Stimulated activated CD8-positive, alpha-beta memory T cell treated with anti-CD3 and anti-CD28 coated beads, Interleukin-4, amount 100 ng/mL, for 1 hour (primary cell): ENCODE measurements at places on chromosomes 6 and 20.

- no peak for DNase-seq
Measured at GRCh38 chr6:129893640-129894039, 32.5 kb upstream of the TMEM244 start.

DNA sequence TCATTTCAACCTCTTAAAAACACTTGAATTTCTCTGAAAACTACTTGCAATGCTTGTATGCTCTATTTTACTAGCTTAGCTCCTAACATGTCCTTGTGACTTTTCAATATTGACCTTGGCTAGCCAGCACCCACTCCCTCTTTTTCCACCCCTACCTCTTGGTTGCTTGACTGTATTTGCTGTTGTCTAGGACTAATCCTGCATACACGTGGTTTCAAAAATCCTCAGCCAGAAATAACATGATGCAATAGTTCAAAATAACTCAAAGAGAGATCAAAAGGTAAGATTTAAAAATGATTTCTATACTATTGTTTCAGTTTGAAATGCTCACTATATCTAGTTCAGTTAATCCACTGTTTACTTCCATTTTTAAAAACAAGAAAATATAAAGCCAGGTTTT lies 102.3 kb upstream of the TBX18 start:
- no peak for DNase-seq

DNA sequence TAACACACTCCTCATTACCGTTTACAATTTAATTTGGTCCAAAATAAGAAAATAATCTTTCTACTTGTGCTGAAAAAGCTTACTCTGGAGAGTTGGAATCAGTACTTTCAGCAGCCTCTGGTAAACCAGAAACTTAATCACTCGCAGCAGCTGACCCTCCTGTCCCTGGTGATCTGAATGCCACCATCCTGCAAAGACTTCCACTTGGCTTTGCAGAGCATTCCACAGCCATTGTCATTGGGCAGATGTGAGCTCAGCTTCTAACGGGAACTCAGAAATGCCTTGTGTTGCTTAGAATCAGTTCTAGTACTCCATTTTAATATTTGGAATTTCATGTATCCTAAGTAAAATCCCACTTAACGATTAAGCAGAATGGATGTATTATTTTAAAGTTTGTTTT lies 59.7 kb downstream of the PHACTR1 start:
- no peak for DNase-seq

DNA sequence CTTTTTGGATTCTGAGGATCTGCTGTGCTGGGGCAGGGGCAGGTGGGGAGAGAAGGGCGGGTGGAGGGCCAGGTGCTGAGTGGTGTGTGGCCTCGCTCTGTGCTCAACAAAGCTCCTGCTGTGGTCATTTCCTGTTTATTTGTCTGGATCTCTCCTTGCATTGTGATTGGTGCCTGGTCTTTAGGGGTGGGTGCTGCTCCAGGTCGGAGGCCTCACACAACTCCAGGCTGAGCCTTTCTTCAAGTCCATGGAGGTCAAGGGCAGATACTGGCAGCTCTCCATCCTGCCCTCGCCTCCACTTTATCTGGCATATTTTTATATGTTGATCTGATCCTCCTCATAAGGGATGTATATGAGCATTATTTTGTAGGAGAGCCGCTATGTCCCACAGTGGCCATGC lies 36.2 kb downstream of the HLA-F start:
- DNase-seq = no peak

GRCh38 chr6:149129371-149130077 lies 188.0 kb upstream of the TAB2 start:
- DNase-seq = no peak

DNA sequence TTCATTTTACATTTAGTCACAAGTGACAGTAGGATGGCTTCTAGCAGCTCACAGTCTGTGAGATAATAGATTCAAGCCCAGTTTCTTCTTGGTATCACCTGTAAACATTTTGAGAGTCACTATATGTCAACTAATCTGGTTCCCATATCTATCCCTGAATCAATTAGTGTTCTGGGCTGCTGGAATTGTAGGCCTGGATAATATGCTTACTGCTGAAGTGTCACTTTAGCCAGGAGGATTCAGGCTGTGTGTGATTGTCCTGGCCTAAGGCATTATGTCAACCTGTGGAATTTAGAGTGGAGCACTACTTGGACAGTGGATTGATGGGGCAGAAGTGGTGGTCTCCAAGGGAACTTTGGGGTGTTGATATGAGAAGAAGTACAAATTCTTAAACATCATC lies 1071.8 kb upstream of the CITED2 start:
- no peak for DNase-seq

- DNase-seq = no peak
Measured at GRCh38 chr6:42821846-42822245, 40.0 kb downstream of the BICRAL start.

DNA sequence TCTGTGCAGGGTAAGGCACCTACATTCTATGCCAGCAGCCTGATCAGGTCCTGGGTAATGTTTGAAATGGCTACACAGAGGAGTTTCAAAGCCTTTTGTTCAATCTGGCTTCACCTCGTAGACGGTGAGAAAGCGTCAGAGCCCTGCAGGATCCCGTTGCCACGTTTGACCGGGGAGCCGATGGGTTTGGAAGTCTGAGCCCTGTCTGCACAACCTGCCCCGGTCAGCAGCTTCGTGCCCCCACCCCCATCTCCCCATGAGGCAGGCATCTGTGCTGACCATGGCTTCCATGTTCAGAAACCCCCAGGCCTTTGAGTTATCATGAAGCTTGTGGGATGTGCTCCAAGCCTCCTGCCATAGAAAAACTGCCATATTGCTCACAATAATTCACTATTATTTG lies 63.9 kb downstream of the PTPN1 start:
- no peak for DNase-seq

DNA sequence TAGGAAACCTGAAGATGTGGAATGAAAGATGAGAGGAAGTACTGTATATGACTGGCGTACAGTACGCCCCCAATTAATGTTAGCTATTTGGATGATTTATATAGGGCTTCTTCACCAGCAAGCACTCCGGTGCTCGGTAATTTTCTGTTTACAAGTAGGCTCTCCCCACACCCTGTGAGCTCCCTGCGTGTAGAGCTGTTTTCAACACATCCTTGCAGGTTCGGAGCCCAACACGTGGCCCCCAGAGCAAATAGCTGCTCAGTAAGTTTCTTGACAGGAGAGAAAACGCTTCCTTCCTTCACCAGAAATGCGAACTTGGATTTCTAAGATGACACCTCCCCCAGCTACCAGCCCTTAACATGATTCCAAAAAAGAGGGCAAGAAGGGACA lies 1.2 kb upstream of the RAB22A start:
- no peak for DNase-seq

GRCh38 chr20:56595746-56596475 lies 33.2 kb upstream of the TFAP2C start:
- DNase-seq = no peak

DNA sequence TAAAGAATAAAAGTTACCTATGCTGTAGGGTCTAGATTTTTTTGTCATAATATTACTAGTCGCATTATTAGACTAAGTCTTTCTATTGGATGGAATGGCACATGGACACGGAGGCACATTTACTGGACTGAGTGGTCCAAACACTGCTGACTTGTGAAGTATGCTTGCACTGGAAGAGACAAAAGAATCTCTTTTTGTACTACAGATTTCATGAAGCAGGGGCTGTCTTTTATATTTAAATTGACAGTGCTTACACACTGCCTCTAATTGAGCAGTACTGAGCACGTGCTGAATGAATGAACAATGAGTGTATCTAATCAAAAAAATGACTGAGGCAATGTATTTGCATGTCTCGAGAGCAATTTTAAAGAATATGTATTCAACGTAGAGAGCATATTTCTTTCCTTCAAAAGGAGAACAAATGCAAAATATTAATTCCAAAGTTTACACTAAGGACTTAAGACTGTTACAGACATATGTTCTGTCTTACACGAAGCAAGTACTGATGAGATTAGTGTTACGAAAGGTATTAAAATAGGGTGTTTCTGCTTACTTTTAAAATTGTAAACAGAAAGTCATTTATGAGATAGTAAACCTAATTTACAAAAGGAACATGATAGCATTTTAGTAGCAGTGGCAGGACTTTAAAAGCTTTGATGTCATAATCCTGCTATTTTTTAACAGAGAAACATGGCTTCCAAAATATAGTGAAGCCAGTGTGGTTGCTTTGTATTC lies 8.3 kb downstream of the ELOVL2 start:
- DNase-seq = no peak

GRCh38 chr20:47484303-47484702 lies 17.4 kb upstream of the NCOA3 start:
- no peak for DNase-seq

DNA sequence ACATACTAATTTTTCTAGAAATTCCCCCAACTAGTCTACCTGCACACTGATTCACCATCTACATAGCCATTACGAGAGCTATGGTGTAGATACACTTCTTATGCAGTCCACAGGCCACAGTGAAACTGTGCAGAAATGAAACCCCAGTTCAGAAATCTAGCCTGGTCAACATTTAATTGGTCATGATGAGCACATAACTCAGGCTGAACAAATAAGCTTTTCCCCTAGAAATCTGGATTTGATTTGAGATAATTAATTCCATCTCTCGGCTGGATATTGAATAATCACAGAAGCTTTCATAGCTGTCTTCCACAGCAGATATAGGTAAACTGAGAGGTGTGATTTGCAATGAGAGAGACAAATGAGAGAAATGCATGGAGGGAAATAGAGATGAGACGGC lies 22.6 kb upstream of the TINAG start:
- DNase-seq = no peak

DNA sequence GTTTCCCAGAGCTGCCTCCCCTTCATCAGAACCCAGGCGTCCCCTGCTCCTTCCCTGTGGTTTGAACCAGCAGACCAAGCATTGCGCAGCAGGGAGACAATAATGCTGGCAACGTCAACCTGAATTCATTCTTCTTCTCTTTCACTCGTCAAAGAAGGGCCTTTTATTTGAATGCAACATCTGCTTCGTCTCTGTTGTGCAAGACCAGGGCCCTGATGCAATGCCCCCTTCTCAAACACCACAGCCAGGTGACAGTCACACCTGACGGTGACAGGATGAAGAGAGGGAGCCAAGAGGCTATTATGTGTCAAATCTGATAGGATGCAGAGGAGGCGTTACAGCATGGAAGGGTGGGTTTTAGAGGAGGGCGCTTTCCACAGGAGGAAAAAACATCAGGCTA lies 8.0 kb downstream of the INSM1 start:
- no peak for DNase-seq

- DNase-seq = no peak
Measured at GRCh38 chr6:118501765-118502164, 46.3 kb upstream of the PLN start.

DNA sequence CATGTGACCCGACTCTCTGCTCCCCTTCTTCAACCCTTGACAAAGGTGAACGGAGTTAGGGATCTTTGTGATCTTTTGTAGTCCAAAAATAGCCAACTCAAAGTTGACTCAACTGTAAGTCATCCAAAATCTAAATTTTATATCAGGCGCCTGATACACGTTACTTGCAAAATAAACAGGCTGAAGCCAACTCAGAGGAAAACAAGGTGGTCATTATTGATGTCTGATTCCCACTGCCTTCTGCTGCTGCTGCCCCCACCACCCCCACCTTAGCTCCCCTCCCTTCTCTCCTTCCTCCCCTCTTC lies 13.2 kb upstream of the RNF8 start:
- no peak for DNase-seq

DNA sequence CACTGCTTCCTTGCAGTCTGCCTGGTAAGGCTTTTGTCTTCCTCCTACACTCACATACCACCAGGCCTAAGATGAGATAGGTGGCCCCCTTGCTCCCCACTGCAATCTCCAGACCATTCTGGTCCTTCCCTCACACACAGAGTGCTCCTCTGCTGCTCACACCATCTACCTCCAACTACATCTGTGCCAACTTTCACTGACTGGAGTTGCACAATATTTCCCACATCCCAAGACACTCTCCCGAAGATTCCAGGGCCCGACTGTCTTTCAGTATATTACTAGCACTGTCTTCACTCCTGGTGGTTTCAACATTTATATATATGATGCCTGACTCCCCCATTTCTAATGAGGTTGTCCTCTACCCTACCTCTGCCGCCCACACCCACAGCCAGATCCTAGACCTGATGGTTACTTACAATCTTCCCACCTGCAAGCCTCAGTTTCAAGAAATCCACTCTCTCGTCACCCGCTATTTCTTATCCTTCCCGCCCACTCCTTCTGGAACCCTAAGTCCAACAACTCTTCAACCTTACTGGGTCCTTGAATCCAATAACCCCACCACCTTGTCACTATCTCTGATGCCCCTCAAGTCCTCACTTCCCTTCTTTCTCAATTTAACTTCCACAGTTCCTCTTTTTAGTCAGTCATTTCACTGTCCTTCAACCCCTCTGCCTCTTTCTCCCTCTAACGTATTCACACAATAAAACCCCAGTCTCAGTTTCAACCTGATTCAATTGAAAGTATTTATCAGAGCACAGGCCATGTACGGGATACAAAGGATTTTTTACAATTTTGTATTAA lies 21.6 kb downstream of the RALGAPA2 start:
- no peak for DNase-seq

DNA sequence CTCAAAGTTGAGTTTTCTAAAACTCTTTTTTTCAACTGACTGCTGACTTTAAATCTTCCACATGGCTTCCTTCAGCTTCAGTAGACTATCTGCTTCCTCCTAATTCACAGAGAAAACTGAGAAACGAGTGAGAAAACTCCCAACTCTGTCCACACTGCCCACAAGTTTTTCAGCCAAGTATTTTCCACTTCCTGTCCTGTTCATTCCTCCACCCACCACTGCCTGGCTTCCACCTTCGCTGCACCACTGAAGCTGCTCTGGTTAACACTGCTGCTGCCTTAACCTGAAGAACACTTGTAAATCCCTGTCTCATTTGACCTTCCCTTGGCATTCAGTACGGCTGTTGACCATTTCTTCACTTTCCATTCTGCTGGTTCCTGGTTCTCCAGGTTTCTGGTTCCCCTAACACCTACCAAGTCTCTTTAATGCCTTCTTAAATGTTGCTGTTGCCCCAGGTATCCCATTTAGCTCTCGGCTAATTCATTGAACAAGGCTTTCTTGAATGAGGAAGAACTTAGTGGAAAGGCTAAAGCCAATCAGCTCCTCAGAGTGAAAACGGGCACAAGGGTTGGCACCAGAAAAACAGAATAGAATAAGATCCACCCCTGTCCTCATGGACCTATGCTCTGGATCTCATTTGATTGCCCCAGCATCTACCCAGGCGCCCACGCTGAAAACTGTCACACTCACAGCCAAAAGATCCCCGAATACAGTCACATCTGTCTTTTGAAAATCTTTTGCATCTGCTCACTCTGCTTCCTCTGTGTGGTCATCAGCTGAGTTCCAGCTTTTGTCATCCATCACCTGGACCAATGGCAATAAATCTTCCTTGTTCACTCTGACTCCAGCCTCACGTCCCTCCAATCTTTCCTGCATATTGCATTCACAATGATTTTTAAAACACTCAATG lies 104.4 kb upstream of the TAB2 start:
- no peak for DNase-seq

DNA sequence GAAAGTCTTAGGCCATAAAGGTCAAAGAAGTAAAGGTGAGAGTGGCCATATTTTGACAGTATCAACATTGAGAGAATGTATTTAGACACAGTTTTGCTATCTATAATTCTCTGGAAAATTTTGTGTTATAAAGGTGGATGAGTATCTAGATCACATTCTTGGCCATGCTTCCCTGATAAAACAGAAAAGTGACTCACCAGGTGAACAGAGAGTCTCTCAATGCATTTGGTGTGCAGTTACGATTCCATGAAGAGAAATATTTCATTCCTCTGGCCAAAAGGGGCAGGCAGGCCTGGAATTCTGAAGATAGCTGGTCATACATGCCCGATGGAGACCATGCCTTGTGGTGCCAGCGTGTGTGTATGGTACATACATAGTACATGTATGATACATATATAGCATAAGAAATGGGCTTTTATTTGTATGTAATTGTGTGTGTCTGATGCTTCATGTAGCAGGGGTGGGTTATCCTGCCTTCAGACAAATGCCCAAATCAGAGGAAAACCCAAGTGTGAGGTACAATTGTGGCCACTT lies 164.0 kb downstream of the SOBP start:
- DNase-seq = no peak
